ENCODE measurements at places on chromosomes 2 and 18.
A peak's percentile ranks its signal among the peaks of the same experiment; 100 is the strongest.

- no peak for DNase-seq
Measured at GRCh38 chr18:26103579-26103978, 13.2 kb upstream of the SS18 start.

DNA sequence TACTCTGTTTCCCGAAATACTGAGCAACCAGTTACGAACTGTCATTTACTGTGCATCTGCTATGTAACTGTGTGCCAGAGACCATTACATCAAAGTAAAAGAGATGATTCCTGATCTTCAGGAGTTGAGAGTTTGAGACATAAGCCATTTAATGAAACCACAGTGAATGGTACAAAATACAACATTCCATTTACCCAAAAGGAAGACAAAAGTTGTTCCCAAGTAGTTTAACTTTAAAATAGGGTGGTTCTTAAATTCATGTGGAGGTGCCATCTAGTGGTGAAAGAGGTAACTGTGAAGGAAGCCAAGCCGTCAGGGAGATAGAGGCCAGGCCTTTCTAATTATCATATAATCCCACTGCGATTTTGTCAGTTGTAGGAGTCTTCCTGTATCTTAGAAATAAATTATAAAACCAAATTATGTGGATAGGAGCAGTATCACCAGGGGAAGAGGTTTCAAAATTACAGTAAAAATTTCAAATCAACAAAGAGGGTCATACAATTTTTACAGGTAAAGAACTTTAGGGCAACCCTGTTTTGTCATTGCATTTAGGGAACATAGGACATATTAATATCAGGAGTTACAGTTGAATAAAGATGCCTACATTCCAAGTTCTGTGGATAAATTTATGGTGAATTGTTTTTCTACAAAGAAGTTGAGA is 67.7 kb downstream of the EPAS1 start:
- DNase-seq: no peak

DNA sequence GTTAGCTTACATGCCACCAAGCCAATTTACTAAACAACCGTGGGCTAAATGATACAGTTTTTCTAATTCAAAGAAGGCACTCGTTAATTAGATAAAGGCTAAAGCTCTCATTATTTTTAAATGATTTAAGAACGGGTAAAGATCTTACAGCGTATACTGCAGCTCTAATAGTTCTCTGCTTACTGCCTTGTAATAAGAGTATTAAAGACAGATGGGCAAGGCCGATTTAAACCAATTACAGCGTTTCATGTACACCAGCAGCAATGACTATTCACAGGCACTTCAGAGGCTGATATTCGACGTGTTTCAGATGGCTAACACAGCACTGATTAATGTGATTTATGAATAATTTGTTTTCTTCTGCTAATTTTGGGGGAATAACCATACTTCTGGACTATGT is 259.3 kb downstream of the ZNF407 start:
- DNase-seq: no peak

DNA sequence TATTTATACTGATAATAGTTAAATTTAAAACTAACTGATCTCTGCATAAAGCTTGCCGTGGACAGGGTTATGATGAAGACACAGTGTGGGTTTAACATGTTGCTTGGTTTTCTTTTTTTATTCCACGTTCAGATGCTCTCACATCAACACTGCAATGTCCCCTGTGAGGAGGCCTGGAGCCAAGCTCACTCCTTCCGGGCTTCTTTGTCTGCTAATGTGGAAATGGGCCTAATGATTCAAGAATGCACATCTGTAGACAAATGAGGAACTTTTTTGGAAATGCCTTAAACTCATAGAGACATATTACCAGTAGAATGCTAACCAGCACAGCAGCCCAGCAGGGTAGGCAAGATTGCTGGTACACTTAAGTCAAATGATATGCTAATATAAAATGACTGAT is 208.0 kb downstream of the GALR1 start:
- DNase-seq: no peak

- DNase-seq: no peak
Measured at GRCh38 chr2:233433794-233434193, 79.5 kb downstream of the DGKD start.

GRCh38 chr2:16303273-16303577 is 362.4 kb downstream of the CYRIA start:
- no peak for DNase-seq

DNA sequence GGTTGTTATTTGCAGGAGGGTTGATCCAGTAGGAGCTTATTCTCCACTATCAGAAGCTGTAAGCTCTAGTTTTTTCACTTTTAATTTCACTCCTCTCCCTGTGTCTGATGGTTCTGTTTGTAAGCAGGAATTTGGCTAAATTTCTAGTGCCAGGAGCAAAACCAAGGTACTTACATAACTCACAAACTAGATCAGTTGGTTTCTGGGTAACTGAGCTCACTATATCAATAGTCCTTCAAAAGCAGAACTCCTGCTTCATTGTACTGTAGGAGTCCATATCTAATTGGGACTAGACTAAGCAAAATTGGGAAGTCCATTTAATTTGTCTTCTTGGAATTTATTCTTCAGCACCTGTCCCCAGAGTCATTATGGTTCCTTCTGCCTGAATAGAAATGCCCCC is 20.1 kb upstream of the RAX start:
- DNase-seq: no peak

- no peak for DNase-seq
Measured at GRCh38 chr2:147374423-147374811, 470.4 kb upstream of the ACVR2A start.

- DNase-seq: no peak
Measured at GRCh38 chr2:106878206-106878605, 7.8 kb downstream of the ST6GAL2 start.

- DNase-seq: no peak
Measured at GRCh38 chr18:45658756-45659155, 43.5 kb downstream of the SLC14A2 start.

DNA sequence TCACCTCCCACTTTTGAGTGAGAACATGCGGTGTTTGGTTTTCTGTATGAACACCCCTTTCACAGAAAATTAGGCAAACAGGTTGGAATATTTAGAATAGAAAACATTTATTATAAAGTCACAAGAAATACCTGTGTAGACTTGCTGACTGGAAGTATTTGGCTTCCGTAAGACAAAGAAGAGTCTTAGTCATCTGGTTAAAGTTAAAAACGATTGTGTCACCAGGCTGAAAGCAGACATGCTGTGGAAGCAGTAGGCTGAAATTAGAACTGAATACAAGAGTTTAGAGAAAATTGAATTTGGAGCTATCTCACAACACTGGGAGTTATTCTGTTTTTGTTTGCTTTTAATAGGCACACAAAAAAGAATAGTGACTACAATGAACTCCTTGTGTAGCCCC is 16.2 kb upstream of the CLASP1 start:
- no peak for DNase-seq

- no peak for DNase-seq
Measured at GRCh38 chr2:109594246-109594885, 19.4 kb downstream of the SEPTIN10 start.

DNA sequence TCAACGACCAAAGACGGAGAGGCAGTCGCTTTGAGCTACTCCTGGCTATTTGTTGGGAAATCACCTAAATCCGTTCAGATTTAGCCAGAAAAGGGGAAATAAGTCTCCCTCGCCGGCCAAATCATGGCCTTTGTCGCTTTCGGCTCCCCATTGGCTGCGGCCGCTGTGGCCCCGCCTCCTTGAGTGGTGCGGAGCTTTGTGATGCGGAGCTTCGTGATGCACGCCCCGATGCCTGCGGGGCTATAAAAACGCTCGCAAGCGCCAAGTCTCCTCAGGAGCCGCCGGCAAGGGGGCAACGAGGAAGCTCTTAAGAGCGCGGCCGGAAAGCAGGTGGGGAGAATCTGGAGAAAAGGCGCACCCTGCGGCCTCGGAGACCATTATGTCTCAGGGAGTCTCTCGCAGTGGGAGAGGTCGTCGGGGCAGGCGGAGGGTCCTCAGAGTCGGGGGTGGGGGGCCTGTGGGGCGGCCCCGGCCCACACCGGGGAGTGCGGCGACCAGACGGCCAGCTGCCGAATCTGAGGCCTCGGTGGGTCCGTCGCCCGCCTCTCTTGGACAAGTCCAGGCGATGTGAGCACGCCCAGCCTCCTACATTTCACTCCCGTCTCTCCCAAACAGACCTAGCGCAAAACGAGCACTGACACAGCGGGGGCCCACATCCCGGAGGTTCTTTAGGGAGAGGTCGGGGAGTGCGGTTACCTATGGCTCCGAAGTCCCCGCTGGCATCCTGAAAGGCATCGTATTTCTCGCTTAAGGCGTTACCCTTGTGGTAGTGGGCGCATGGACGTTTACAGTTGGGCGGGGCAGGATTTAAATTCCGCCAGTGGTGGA is at the start of gene CABYR:
TSS of gene CABYR (plus strand) at position 274 of the 828 bp plus-strand sequence. CDS start 4,053 bp downstream, outside the sequence.
- DNase-seq: peak; percentile 64

DNA sequence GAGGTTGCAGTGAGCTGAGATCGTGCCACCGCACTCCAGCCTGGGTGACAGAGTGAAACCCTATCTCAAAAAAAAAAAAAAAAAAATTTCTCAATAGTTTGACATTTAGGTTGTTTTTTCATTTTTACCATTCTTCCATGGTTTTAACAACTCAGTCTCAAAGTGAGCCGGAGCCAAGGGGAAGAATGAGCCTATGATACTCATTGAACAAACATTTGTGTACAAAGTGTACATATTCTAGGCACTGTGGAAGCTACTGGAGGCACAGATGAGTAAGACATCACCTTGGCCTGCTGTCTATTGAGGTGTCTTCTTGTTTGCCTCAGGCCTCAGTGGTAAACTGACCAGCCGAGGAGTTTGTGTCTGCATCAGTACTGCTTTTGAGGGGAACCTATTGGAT is 21.9 kb downstream of the CENPO start:
- DNase-seq: no peak

DNA sequence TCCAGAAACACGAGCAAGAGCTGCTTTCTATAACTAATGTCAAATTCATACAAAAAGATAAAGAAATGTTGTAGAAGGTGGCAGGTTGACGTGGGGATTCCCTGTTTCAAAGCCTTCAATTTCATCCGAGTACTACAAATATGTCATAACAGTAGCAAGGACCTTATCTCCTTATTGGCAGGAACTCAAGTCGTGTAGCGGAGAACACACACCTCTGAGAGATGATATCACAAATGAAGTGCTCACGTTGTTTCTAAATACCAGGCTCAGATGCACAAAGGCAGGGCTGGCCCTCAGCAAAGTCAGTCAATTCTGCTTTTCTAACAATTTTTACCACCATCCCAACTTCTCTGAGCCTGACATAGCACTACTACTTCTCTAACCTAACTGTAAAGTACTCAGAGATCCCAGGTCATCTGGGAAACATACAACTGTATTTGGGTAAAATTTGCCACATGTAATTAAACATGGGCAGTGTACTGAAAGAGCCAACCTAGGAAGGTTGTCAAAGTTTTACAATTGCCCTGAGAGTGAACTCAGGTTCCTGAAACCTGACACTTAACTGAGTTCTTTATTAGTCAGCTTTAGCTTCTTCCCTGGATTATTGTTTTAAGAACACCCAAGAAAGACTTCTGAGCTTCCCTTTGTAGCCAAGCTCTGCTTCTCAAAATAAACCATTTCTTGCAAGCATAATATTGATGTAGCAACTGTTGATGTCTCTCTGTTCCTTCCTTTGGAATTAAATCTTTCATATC is 813.7 kb upstream of the ACVR2A start:
- DNase-seq: peak; percentile 30

DNA sequence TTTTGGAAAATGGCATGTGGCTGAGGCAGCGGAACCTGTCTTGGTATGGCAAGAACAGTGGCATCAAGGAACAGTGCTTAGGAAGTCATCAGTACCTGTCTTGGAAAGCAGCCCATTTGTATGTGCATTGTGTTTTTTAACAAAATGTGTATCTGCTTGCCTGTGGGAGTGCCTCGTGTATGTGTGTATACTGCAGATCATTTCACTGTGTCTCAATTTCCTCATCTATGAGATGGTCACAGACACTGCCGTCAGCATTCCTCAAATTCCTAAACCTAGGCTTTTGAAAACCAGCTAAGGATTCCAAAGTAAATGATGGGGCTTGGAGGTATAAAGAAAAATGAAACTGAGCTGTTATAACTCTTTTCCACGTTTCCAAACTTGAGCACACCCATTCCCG is 441.3 kb downstream of the RND3 start:
- no peak for DNase-seq

DNA sequence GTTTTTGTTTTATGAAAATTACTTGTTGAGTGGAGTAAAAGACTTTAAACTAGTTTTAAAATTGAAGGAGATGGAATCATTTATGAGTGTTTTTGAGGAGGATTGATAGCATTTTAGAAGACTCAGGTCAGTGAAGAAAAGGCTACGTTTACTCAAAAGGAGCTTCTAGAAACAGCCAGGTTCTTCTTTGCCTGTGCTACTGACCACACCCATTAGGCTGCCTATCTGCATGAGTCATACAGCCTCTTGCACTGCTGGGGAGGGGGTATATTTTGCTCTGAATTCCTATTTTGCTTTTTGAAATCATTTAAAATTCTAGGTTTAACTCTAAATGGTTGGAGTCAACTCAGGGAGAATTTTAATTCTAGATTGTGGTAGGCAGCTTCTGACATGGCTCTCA is 22.3 kb downstream of the EFEMP1 start:
- DNase-seq: no peak

GRCh38 chr2:218859556-218859987 is at the start of gene WNT6:
Gene WNT6, plus strand, starts transcription at chr2:218859805. Its CDS starts 233 bp downstream, at chr2:218860038.
- no peak for DNase-seq

GRCh38 chr2:115443539-115444185 is 1001.2 kb downstream of the DPP10 start:
- DNase-seq: no peak

DNA sequence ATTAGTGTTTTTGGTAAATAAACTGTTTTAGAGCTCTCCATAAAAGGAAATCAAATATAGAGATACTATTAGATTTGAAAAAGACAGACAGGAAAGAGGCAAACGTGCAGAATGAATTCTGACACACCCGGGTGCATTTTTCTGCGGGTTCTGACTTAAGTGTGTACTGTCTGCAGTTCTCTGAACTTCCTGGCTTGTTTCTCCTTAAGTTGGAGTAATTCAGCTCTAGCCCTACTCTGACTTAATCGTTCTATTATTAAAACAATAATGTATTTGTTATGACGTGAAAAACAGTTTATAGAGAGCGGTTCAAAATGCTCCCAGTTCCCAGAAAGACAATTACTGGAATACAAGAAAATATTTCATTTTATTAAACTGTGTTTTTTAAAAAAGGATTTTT is 305.9 kb downstream of the ARHGAP15 start:
- no peak for DNase-seq

GRCh38 chr2:240434728-240435456 is 571 bp upstream of the GPC1 start:
- peak; percentile 66 for DNase-seq

- DNase-seq: no peak
Measured at GRCh38 chr2:127558911-127559310, 23.4 kb downstream of the MYO7B start.

GRCh38 chr2:42954227-42954962 is 162.0 kb upstream of the HAAO start:
- no peak for DNase-seq

GRCh38 chr18:45940724-45941123 is 26.4 kb downstream of the EPG5 start:
- no peak for DNase-seq
